Karpas-422 (cell line): ENCODE measurements at places on chromosomes 4 and X. TPM values are rescaled to one million over a fixed set of nuclear protein-coding genes. Genes with fewer than 3 reads are reported as not detected.

Gene H2BW2
- not detected in 2 replicates for total RNA-seq

GRCh38 chrX:68461093-68461492 lies 27.8 kb upstream of the OPHN1 start:
- DNase-seq: no peak

DNA sequence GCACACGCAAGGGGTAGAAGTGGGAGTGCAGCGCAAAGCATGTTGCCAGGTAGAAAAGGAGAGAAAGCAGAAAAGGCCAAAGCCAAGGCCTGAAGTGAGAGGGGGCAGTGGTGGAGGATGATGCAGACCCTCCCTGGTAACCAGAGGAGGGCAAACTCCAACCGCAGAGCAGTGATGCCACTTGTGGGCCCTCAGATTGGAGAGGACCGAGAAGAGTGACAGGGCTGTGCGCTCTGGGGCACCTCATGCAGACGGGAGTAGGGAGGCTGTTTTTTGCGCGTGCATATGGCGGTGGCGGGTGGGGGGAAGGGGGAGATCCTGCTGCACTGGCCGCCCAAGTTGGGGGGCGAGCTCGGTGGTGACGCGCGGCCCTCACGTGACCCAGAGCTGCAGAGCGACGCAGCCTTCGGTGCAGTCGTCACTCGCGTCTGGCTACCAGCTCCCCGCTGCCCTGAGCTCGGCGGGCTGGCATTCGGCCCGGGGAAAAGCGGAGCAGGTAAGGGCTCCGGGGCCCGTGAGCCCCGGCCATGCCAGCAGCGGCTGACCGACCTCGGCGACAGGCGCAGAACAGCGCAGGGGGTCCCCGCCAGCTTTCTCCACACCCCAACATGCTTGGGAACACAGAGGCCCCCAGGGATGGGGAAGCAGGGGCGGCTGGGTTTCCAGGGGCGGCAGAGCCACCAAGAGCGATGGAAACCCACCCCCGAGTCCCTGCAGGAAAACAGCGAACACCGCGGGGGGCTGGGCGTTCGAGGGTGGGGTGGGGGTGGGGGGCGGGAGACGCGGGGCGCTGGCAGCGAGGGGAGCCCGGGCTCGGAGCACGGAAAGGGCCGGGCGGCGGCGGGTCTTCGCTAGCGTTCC lies at the start of gene BEX3:
TSS of gene BEX3 (plus strand) at position 421 of the 861 bp plus-strand sequence. CDS start 984 bp downstream, outside the sequence.
- no peak for DNase-seq

- DNase-seq: no peak
These were observed 5.1 kb upstream of the LIMCH1 start for GRCh38 chr4:41532882-41533281.

Gene NLRP2B
- not detected in 2 replicates for total RNA-seq

GRCh38 chr4:54645830-54646229 lies 11.9 kb upstream of the KIT start:
- DNase-seq: no peak

DNA sequence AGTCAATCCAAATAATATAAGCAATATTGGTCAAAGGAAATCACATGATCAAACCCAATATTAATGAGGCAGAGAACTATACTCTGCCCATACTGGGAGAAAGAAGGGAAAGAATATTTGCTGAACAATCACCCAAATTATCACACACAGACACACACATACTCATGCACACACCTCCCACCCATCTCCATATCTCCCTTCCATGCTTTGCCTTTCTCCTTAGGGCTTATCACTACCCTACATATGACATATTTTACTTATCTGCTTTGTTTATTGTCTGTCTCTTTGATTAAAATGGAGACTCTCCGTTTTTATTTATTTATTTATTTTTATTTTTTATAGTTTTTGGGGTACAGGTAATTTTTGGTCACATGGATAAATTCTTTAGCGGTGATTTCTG lies 112.9 kb upstream of the NHS start:
- no peak for DNase-seq

GRCh38 chr4:56786955-56787354 lies 34.5 kb downstream of the SPINK2 start:
- DNase-seq: no peak
